ENCODE measurements at places on chromosomes 6 and 20.

- peak; percentile 30 for DNase-seq
These were observed 249.4 kb downstream of the ATXN1 start for GRCh38 chr6:16511723-16512489.

DNA sequence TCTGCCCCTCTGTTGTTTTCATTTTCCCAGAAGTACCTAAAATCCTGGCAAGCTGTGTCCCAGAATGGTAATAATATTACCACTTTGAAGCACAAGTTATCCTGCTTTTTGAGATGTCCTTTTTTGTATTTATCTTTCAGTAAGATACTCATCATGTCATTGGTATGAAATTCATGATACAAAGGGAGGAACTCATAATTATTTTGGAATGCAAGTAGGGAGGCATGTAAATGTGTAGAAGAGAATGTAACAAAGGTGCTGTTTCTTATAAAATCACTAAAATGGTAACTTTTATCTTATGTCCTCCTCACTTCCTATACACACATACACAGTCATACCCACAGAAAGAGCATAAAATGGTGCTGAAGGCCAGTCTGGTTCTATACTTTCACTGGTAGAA, 109.9 kb downstream of the CD2AP start:
- no peak for DNase-seq

- DNase-seq: no peak
These were observed 85.6 kb upstream of the BEND6 start for GRCh38 chr6:56869346-56869745.

DNA sequence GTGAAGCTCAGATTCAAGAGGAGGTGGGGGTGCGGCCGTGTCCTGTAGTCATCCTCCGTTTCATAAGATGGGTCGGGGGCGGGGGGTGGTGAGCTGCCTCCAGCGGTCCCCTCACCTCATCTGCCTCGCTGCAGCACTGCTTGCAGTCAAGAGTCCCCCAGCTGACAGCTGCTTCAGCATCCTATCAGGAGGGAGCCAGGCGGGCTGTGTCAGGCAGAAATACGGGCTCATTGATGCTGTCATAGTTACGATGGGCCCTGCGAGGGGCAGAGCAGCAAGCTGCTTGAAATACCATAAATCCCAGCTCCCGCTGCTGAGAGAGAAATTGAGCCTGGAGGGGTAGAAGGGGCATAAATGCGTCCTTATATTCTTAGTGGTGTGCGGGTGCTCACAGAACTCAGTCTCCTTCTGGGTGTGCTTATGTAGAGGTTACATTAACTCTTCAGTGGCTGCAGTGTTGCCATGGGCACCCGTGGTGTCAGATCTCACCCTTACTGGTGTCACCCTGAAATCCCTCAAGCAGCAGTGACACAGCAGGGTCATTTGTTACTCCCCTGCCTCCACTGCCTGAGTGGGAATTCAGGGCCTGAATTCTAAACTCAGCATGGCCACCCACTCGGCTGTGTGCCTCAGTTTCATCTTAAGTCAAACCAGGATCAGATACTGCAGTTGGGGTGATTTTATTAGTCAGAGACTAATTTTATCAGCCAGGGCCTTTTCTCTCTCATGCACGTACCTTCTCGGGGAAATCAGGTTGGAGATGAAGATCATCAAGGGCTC, 21.8 kb downstream of the CCDC167 start:
- DNase-seq: no peak

- DNase-seq: no peak
These were observed 71.6 kb downstream of the CHD6 start for GRCh38 chr20:41546535-41546934.

GRCh38 chr6:10030942-10031537, 383.8 kb downstream of the TFAP2A start:
- peak; percentile 1 for DNase-seq

DNA sequence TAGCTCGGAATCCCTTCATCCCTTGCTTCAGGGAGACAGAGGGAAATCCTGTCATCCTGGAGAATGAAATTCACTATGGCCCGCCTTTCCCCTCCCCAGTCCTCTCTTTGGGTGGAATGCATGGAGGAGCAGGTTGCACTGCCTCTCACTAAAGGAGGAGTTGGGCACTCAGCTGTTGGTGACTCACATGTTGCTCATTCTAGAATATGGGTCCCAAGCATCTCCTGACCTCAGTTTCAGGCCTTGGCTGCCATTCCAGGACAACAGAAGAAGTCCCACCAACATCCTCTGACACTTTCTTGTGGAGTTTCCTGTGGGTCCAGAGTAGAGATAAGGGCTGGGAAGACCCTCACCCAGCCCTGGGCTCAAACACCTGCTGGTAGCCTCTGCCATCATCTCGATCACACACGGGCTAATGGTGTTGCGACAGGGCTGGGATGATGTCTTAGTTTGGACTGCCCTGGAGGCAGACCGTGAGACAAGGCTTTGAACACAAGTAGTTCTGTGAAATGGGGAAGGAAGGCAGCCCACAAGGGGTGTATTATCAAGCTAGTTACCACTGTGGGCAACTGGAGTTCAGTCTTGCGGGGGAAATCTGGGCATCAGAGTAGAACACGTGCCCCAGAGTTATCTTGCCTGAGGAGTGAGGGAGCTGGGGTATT, 52.4 kb upstream of the RNF24 start:
- peak; percentile 29 for DNase-seq

GRCh38 chr6:53917464-53917842, 122.6 kb downstream of the LRRC1 start:
- DNase-seq: no peak

DNA sequence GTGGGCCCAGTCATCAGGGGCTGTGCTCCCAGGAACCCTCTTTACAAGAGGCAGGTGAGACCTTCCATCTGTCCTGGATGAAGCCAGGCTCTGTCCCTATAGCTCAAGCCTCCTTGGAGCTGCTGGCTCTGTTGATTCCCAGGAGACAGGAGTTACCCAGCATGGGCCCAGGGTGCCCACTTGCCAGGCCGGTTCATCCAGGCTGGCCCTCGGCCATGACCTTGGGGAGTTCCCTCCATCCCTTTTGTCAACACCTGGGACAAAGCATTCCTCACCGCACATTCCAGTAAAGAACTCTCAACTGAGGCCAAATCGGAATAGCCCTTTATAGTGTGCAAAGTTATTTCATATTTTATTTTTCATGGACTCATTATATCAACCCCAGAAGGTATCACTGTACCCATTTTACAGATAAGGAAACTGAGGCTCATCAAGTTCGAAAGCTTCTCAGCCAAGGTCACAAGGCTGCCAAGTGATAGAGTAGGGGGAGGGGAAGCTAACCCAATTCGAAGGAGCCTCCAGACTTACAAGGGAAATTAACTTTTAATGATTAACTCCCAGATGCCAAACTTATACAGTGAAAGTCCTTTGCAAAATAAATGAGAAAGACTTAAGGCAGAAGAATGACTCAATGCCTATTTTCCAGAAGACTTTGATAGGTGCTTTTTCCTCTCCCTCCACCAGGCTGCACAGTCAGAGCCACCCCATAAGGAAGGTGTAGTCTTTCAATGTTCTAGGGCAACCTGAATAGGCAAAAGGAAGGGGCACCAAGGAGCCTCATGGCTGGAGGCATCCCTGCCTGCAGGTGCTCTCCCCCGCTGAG, 18.5 kb downstream of the SDC4 start:
- no peak for DNase-seq

DNA sequence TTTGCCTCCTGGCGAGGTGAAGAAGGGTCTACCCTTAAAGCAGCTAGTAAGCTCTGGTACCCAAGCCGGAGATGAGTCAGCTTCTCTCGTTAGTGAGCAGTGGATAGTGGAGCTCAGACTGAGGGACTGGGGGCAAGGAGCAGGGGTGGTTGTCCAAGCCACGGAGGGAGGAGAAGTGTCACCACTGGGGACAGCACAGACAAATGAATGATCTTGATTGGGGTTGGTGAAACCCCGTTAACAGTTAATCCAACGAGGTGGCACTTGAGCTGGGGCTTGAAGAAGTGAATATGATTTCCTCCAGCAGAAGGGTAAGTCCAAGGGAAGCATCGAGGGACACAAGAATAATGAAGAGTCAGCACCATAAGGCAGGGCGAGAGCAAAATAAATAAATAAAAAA, 43.0 kb downstream of the JARID2 start:
- DNase-seq: no peak

GRCh38 chr20:6829510-6830116, 62.1 kb downstream of the BMP2 start:
- no peak for DNase-seq

GRCh38 chr20:52619101-52619500, 353.1 kb upstream of the TSHZ2 start:
- DNase-seq: no peak

DNA sequence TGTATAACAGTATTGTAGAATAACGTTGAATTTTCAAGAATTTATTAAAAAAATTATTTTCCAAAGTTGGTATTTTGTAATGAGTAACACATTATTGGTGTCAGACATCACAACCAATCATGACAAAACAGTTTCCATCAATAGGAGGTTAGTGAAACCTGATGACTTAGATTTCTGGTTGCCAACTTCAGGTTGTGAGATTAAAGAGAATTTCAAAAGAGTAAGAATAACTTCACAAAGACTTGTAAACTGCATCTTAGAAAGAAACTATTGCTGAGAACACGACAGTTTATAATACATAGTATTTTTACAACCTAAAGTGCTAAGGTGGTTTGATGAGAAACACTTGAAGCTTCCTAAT, 159.2 kb upstream of the ARG1 start:
- no peak for DNase-seq

DNA sequence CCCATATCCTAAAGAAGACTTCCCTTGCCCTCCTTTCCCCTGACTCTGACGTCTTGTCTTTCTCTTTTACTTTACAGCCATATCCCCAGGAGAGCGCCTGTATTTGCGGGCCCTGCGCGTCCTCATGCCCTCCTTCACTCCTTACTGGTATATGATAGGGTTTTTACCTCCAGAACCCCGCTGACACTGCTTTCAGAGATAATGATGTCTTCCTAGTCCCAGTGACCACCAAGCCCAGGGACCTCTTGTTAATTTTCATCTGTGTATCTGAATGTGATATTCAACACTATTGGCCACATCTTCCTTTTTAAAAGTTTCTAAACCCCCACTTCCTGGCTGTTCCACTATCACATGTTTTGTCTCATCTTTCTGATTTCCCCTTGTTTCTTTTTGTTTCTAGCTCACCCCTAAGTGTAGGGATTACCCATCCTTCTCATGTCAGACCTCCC, 102.0 kb downstream of the HIVEP1 start:
- DNase-seq: no peak

GRCh38 chr6:105431226-105431625, 28.3 kb upstream of the PREP start:
- no peak for DNase-seq

- DNase-seq: no peak
These were observed 38.6 kb downstream of the PDYN start for GRCh38 chr20:1955217-1955616.

DNA sequence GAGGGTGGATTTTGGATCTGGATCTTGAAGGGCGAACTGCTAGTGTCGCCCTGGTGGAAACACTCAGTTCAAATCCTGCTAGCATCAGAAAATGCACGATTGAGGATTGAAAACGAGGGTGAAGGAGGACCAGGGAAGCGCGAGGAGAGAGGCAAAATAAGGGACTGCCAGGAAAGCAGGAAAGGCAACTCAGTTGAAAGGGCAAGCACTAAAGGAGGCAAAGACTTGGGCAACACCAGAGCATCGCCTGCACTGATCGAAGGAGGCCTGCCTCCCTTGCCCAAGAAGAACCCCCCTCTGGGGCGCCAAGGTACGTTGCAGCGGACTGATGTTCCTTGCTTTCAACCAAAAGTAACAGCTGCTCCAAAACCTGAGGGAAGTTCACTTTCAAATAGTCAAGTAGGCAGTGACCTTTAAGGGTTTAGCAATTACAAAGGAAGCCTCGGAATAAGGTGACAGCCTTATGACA, 308 bp upstream of the COL21A1 start:
- DNase-seq: no peak

GRCh38 chr6:134908906-134909516, 40.9 kb downstream of the ALDH8A1 start:
- no peak for DNase-seq

DNA sequence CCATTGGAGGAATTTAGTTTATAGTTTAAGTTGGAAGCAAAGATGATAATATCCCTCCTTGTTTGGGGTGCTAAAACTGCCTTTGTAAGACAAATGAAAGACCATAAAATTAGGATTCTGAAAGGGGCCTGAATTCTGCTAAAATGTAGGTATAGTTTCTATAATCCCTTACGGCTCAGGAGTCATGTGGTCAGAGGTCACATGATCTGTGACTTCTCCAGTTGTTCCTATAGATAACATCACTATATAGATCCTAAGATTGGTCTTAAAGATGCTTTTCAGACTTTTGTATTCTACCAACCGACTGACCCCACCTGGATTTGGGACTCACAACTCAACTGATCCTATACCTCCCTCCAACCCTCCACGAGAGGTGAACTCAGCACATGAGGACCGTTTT, 36.6 kb downstream of the ZNF311 start:
- no peak for DNase-seq

- no peak for DNase-seq
These were observed 113.2 kb downstream of the CARMIL1 start for GRCh38 chr6:25392372-25392771.

- no peak for DNase-seq
These were observed 151.4 kb downstream of the CEBPB start for GRCh38 chr20:50341880-50342637.

- DNase-seq: no peak
These were observed 121.2 kb upstream of the BTN3A2 start for GRCh38 chr6:26243752-26244151.

DNA sequence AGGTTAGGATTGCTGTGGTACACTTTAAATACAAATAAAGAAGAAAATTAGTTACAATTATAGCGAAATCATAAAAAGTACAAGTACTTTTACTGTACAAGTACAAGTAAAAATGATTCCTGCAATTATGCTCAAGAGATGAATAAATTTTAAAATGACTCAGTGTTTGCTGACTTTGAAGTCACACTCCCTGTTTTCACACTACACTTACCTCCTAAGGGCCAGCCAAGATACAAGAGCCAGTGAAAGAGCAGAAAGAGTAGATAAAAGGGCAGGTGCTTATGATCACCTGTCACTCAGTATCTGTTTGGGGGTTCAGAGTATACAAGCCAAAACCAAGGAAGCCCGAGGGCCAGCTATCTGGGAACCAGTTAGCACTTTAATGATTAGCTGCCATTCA, 41.0 kb upstream of the COL21A1 start:
- no peak for DNase-seq

DNA sequence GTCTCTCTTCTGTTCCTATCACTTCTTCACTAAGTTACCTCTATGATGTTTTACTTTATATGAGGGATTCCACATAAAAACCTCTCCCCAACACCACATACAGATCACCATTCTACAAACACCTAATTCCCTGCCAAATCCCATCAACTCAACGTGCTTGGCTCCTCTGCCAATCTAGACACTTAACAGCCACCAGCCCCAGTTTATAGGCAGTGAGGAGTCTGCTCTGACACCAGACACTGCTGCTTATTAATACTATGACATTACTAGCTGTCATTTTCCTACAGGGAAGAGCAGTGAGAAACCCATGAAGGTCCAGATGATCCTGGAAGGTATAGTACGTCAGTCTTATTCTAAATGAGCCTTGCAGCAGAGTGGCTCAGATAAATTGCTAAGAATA, 104.3 kb downstream of the CHD6 start:
- no peak for DNase-seq

GRCh38 chr6:169665289-169665688, 36.5 kb downstream of the WDR27 start:
- DNase-seq: no peak

- DNase-seq: no peak
These were observed 204.8 kb downstream of the TTLL2 start for GRCh38 chr6:167529444-167530335.

Data from CD4-positive, alpha-beta T cell (primary cell).